Panc1 (cell line): ENCODE measurements at places on chromosomes 16 and 17.

GRCh38 chr17:37766971-37767370 lies 22.1 kb upstream of the HNF1B start:
- DNase-seq: no peak

- no peak for DNase-seq
These were observed at the start of gene ITGB4 for GRCh38 chr17:75720656-75721462. TSS of gene ITGB4 (plus strand) at chr17:75721459. CDS start at chr17:75724704, 3,245 bp downstream.

DNA sequence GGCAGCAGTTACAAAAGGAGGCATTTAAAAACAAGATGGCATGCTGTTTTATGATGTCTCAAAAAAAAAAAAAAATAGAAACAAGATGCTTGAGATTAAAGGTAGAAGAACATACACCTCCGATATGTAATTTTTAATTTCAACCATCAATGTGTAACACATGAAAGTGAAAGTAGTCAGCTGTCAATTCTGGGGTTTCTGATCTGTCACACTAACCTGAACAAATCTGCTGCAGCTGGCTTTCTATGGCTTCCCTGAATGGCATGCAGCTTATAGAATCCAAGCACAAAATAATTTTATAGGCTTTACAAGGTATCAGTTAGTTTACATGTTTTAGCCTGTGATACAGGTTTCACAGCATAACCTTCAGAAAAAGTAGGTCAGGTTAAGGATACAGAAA lies 13.5 kb downstream of the GLYR1 start:
- no peak for DNase-seq

DNA sequence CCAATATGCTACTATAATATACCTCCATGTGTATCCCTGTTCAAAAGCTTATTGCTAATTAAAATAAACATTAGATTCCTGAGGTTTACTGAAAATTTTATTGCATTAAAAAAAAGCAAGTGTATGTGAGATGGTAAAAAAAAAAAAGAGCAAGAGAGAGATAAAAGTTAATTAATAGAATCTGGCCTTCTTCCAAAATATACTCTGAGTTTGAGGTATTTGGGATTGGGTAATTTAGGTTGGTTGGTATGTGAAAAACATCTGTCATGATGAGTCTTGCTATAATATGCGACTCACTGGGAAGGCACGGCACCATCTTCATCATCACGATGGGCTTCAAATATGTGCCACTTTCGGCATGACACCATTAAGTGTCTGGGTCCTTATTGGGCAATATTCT lies 711.1 kb upstream of the SOX9 start:
- no peak for DNase-seq

GRCh38 chr16:59909262-59909661 lies 1175.1 kb upstream of the GOT2 start:
- no peak for DNase-seq
